ENCODE measurements at places on chromosomes 7 and 10.

GRCh38 chr10:121580276-121581116 is 17.7 kb downstream of the FGFR2 start:
- no peaks in the 10 kb centered on the region for H3K36me3 ChIP-seq
- no peak overlapping the region for H3K27ac ChIP-seq
- H3K4me1 ChIP-seq, result no peaks in the 10 kb centered on the region
- no peak overlapping the region for H3K4me3 ChIP-seq
- no peaks in the 10 kb centered on the region for H3K27me3 ChIP-seq

DNA sequence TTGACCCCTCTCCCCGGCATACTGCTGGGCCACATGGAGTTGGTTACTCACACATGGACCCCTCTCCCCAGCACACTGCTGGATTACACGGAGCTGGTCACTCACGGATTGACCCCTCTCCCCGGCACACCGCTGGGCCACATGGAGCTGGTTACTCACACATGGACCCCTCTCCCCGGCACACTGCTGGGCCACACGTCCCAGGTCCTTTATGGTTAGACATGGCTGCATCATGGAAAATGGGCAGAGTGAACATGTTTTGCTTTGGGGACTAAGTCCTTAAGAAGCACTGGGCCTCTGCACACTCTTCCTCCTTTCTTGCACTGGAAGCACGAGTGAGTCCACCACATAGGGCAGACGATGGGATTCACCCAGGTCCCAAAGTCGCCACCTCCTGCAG is 102.1 kb upstream of the SHH start:
- no peaks in the 10 kb centered on the region for H3K4me1 ChIP-seq
- no peak for DNase-seq
- no peaks in the 10 kb centered on the region for H3K36me3 ChIP-seq
- H3K27ac ChIP-seq, result no peak overlapping the region
- no peaks in the 10 kb centered on the region for H3K27me3 ChIP-seq
- H3K4me3 ChIP-seq, result no peak overlapping the region

DNA sequence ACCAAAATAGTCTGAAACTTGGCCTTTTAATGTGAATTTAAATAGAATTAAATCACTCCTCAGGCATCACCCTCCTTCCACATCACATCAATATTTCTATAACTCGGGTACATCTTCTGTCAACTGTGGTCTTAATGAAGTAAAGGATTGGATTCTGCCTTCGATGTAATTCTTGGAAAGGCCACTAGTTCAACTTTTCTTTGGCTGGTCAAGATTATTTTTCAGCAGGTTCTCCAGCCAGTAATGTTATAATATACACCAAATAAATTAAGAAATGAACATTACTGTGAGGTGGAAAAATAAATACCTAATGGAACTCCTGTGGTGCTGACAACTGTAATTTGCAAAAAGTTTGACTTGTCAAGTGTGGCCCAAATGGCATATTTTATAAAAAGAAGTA is 9.7 kb upstream of the SLC16A9 start:
- no peaks in the 10 kb centered on the region for H3K4me1 ChIP-seq
- DNase-seq, result no peak
- H3K4me3 ChIP-seq, result no peak overlapping the region

DNA sequence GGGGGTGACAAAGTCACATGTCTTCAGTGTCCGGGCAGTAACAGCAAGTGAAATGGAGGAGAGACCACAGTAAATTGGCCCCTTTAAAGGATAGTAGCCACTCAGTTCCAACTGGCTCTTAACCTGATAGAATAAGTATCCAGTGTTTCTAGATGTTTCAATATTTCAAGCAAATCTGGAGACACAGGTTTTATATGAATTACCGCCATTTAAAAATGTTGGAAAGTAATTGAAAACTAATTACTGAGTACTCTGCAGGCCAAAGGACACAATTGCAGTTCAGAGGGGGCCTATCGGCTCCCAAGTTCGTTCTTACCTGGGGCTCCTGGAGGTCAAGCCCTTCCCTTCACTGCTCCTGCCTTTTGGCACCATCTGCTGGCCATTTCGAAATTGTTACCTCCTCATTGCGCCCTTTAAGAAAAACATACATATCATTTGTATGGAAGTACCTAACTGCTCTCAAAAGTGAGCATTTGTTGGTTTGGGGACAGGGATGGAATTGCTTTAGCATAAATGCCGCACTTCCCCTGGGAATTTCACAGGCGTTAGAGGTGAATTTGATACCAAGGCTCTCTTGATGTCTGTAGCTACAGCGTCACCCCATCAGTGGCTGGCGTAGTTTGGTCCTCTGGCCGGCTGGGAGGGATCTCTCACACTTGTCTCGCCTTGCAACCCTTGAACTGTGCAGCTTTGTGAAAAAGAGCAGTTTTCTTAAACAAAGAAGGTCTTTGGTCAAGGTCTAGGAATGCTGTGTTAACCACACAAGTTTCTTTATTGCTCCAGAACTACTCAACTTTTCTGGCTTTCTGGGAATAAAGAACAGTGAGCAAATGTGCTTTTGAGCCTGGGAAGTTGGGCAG is 220.0 kb downstream of the ARHGAP21 start:
- no peaks in the 10 kb centered on the region for H3K4me1 ChIP-seq
- H3K4me3 ChIP-seq, result no peak overlapping the region
- peak; percentile 28 for DNase-seq
- no peak overlapping the region for H3K27ac ChIP-seq
- peaks cover 4% of the 10 kb centered on the region for H3K27me3 ChIP-seq

DNA sequence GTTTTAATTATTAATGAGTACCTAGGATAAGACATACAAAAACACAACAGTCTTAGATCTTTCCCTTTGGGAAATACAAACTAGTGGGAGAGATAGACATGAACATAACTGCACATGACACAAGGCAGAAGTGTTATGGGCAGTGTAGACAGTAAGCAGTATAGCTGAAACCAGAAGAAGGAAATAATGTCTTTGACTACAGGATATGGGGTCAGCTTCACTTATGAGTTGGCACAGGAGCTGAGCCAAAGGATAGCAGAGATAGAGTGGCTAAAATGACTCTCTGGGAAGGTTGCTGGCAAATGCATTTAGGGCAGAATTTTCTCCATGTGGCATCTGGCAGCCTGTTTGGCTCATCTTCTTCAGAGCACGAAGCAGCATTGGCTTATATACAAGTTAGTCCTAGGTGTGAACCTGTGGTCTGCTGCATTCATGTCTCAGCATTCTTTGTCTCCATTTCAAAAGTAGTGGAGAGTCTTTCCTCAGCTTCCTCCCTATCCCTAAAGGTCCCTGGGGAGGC is 60.3 kb upstream of the FEZF1 start:
- H3K4me1 ChIP-seq, result no peaks in the 10 kb centered on the region
- no peaks in the 10 kb centered on the region for H3K27me3 ChIP-seq
- H3K36me3 ChIP-seq, result no peaks in the 10 kb centered on the region
- H3K27ac ChIP-seq, result no peak overlapping the region

DNA sequence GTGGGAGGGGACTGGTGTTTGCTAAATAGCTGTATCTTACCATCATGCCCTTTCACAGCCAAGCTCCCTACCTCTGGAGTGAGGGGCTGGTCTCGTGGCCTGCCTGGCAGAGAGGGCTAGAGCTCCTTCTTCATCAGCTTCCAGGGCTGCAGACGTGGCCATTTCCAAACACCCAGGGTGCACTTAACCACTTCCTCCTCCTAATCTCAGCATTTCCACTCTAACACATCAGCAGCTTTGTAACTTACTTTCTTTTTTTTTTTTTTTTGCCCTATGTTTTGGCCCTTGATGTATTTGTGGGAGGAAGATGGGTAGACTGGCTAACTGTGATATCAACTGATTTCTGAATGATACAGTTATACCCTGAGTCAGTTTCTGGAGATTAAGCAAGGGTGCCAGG is 27.4 kb downstream of the LRRC4 start:
- no peak for DNase-seq
- no peak overlapping the region for H3K4me3 ChIP-seq
- no peaks in the 10 kb centered on the region for H3K27me3 ChIP-seq
- H3K27ac ChIP-seq, result no peak overlapping the region
- H3K4me1 ChIP-seq, result no peaks in the 10 kb centered on the region
